ENCODE measurements at places on chromosomes 2 and 18. TPM values are rescaled to one million over a fixed set of nuclear protein-coding genes. Genes with fewer than 3 reads are reported as not detected.

IL1B gene
- 19.9 TPM for total RNA-seq

LINC00305 gene
- not detected for total RNA-seq

DNA sequence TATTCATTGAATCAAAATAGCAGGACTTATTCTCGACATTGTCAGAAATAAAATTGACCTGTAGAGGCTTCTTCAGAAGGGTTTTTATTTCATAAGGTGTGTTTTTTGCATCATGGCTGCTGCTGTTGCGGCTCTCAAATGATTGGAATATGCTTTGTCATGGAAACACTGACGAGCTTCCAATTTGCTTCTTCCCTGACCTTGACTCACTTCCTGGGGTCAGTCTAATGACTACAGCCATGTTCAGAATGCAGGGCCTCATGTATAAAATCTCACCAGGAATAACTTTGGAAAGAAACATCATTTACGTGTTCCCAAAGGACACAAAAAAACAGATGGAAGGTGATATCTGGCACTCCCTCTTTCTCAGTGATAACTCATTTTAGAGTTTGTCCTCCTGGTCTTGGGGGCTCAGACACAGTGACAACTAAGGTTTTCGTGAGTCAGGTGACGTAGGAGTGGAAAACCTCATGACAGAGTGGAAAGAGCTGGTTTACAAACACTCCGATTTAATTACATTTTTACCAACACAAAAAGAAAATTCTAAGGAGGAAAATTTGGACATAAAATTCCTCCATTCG, 467.0 kb upstream of the RAB12 start:
- no peak for DNase-seq
- peak overlapping the region; percentile 43 for H3K27ac ChIP-seq
- H3K4me3 ChIP-seq: no peak overlapping the region
- no peaks in the 10 kb centered on the region for H3K27me3 ChIP-seq
- H3K36me3 ChIP-seq: peaks cover 13% of the 10 kb centered on the region

- no peak overlapping the region for H3K27ac ChIP-seq
- H3K4me3 ChIP-seq: no peak overlapping the region
- no peaks in the 10 kb centered on the region for H3K4me1 ChIP-seq
- no peaks in the 10 kb centered on the region for H3K27me3 ChIP-seq
Measured at GRCh38 chr2:120429586-120430500, 83.9 kb downstream of the INHBB start.

DNA sequence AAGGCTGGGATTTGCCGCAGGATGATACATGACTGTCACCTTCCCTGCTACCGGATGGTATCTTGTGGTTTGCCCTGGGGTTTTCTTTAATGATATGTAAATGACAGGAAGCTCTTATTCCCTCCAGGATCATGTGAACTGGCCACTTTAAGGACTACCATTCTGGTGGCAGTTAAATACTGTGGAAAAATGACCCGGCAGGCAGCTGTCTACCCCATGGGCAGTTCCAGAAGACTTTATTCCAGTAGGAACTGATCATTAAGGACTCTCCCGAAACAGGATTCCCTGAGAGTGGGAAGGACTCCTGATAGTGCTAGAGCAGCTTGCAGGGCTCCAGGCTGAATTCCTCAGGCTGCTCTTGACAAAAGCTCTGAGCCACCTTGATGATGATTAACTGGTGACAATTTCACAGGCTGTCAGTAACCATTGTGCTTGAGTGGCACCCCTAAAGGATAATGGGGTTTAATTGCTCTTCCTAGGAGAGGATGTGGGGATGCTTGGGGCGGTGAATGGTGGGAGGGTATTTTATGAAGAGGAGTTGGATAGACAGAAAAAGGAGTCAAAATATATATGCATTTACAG, 212.0 kb downstream of the CPS1 start:
- no peaks in the 10 kb centered on the region for H3K27me3 ChIP-seq
- DNase-seq: no peak
- no peak overlapping the region for H3K4me3 ChIP-seq
- no peaks in the 10 kb centered on the region for H3K4me1 ChIP-seq
- H3K27ac ChIP-seq: no peak overlapping the region

- H3K27ac ChIP-seq: no peak overlapping the region
- H3K27me3 ChIP-seq: no peaks in the 10 kb centered on the region
- H3K36me3 ChIP-seq: no peaks in the 10 kb centered on the region
- H3K4me1 ChIP-seq: peaks cover 2% of the 10 kb centered on the region
Measured at GRCh38 chr2:10494351-10495066, 46.4 kb upstream of the ODC1 start.

DNA sequence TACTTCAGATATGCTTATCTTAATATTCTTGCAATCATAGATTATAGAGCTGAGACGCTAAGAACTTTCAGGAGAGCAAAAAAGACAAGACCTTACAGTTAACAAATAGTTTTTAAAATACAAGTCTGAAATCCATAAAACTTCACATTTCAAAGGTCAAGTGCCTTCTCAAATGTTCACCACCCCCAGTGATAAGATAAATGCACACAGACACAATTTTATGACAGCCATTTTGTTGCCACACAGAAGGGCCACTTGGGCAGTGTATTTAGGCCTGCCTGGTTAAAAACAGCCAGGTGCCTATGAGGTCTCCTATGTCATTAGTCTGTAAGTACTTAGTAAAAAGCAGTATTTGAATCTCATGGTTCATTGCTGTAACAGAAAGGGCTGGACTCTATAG, 8.1 kb upstream of the PSTPIP2 start:
- H3K27ac ChIP-seq: no peak overlapping the region
- peaks cover 17% of the 10 kb centered on the region for H3K36me3 ChIP-seq
- H3K4me1 ChIP-seq: no peaks in the 10 kb centered on the region

DNA sequence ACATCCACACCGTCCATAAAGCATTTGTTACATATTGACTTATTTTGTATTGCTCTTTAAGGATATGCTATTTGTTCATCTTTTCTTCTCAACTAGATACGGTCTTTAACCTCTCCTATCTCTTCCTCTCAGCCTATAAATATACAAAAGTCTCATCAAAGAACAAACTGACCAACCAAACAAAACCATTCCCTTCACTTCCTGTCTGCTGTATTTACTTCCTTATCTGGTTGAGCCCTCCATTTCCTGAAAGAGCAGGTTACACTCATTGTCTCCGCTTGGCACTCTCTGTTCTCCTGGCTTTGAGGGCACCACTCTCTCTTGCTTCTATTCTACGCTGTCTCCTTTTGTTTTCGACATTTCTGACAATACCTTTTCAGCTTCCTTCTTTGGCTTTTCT, 431.9 kb upstream of the TCF4 start:
- no peaks in the 10 kb centered on the region for H3K27me3 ChIP-seq
- no peaks in the 10 kb centered on the region for H3K36me3 ChIP-seq
- no peaks in the 10 kb centered on the region for H3K4me1 ChIP-seq
- H3K27ac ChIP-seq: no peak overlapping the region
- no peak overlapping the region for H3K4me3 ChIP-seq
